ENCODE measurements at places on chromosomes 5 and 9.
A peak's percentile ranks its signal among the peaks of the same experiment; 100 is the strongest.

GRCh38 chr5:84535281-84535680, 150.6 kb upstream of the EDIL3 start:
- peak; percentile 19 for DNase-seq

- no peak for DNase-seq
These were observed 215.6 kb upstream of the DMAC1 start for GRCh38 chr9:8014997-8015682.

- DNase-seq: peak; percentile 99
These were observed 68.2 kb downstream of the LRSAM1 start for GRCh38 chr9:127519301-127520166.

- no peak for DNase-seq
These were observed 273.4 kb downstream of the CDK5RAP2 start for GRCh38 chr9:120306561-120306960.
